HCT116 (cell line): ENCODE measurements at places on chromosomes 2 and 18.

DNA sequence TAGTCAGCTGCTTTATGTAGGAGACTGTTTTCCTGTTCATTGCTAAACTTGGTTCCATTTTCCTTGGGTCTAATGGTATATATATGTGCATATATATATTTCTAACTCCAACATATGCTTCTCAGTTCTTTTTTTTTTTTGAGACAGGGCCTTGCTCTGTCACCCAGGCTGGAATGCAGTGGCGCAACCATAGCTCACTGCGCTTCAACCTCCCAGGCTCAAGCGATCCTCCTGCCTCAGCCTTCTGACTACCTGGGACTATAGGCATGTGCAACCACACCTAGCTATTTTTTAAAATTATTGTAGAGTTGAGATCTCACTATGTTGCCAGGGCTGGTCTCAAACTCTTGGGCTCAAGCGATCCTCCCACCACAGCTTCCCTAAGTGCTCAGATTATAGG lies 22.1 kb downstream of the STPG4 start:
- no peak for DNase-seq

DNA sequence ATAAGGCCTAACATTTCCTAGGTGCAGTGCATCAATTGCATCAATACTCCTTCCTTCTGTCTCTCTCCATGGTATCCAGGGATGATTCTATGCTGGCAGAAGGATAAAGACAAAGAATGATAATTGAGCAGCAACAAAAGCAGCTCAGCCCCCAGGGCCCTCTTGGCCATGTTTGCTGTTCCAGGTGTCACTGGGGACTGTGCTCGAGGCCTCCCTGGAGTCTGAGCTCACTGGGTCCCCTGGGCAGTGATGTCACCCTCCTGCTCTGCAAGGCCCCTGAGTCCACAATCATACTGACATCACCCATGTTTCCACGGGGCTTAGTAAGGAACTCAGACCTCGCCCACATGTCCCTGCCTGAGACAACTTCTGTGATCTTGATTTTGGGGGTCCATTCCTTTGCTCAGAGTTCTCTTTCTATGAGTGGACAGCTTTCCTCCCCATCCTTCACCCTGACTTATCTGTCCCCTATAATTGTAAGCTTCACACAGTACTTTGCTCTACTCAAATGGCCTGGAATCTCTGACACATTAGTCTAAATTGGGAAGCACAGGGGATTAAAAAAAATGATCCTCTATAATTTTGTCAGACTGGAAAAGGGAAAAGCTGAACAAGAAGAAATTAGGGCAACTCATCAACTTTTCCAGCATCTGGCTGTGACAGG lies 15.8 kb upstream of the EXOC6B start:
- DNase-seq, result no peak

DNA sequence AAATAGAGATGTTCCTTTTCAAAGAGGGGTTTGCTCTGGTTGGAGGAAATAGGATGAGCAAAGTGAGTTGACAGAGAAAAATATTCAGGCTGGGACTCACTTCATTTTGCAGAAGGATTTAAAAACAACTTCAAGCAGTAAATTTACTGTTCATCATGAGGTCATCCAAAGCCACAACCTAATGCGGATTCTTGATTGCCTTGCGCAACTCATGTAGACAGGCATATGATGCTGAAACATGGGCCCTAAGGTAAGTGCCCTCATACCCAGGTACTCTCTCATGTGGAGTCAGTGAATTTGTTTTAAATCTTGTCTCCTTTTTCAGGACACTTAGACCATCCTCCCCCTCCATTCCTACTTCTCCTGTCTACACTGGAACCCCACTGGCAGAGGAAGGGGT lies 51.9 kb upstream of the LYPD1 start:
- DNase-seq, result no peak

DNA sequence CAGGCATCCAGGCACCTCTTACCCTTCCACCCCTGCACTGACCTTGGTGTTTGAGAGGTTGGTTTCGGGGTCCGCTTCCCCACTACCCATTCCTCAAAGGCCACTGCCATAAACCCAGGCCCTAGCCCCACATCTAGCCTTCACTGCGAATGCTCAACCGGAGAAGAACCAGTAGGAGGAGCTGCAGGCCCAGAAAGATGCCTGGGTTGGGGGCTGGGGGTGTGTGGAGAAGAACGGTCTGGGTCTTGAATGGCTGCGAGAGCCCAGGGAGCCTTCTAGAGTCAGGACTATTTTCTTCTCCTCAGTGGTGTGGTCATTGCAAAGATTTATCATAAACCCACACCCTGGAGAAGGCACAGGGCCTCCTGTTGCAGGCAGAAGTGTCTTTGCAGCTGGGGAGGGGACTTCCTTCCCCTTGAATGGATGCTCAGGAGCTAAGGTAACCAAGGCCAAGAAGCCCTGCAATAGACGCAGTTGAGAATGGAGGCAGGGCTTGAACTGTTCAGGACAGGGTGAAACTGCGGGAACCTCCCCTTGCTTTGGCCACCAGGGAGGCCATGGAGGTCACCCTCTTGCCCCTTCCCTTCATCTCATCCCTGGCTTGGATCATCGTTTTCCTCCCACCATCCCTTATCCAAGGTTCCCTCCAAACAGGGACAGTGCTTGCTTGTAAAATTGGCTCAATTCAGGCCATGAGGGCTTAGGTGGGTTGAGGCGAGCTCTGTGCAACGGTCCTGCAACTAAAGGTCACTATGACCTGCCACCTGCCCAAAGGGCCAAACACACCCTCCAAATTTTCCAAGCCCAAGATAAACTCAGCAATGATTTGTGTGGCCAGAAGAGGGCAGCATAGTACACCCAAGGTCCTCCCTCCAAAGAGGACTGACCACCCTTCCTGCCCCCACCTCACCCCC lies 20.9 kb downstream of the THNSL2 start:
- DNase-seq, result peak; percentile 46

- DNase-seq, result no peak
These were observed 34.8 kb upstream of the LAMA1 start for GRCh38 chr18:7152440-7152839.
